Fibroblast of skin of back (primary cell): ENCODE measurements at places on chromosomes 7 and 10.
A peak's percentile ranks its signal among the peaks of the same experiment; 100 is the strongest.

GRCh38 chr7:28747404-28747803 lies 210.7 kb downstream of the TRIL start:
- DNase-seq = no peak

GRCh38 chr10:64574371-64574770 lies 1053.2 kb downstream of the REEP3 start:
- peak; percentile 0 for DNase-seq

DNA sequence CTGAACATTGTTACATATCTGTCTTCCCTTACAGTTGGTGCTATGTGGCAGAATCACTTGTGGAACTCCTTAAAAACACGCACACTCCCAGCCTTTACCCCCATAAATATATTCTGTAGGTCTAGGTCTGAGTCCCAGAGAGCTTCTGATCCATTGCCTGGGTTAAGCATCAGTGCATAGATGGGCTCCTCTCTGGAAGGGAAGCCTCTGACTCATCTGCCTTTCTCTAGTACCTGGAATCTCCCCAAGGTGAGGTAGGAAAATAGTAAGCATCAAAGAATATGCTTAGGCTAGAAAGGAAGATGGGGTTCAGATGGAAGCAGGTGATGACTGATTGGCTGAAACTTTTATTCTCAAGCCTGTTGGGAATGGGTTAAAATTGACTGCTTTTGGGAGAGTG lies 26.1 kb downstream of the PROSER2 start:
- no peak for DNase-seq

- DNase-seq = no peak
These were observed 13.6 kb upstream of the ENO4 start for GRCh38 chr10:116835658-116836057.

DNA sequence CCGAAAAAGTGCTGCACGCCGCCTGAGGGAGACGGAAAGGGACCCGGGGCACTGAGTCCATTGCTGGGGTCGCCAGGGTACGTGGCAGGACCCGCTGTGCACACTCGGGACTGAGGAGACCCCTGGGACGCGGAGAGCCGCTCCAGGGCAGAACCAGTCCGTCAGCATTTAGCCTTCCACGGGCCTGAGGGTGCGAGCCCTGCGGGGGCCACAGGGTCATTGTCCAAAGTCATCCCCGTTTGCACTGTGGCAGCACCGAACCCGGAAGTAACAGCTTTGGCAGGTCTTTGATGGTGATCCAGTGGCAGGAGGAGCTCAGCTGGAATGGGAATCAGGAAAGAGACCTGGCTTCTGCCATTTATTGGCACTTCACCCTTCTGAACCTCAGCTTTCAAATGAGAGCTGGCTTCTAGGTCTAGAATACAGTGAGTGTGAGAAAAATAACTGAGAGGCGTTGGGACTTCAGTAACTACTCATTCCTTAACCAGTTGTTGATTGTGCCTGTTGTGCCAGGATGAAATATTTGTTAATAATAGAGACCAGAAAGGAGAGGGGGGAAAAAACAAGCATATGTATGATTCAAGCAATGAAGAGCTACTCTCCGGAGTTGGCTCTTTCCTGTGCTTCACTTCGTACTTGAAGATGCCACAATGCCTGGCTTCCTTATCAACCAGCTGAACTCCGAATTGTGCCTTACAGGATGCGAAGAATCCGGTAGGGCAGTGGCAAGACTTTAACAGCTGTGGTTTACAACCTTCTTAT lies 811 bp upstream of the ARHGAP12 start:
- peak; percentile 38 for DNase-seq

DNA sequence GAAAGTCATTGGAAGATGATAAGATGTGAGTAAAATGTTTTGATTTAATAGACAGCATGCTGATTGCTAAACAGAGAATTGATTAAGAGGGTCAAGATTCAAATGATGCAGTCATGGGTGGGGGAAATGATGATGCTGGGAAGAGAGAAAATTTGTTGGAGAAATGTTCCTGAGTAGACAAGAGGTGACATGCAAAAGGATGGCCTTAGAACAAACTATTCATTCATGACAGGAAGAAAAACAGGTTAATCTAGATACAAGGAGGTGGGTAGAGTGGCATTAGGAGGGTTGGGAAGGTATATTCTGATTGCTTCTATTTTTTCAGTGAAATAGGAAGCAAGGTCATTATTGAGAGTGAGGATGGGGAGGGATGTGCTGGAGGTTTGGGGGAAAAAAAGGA lies 146.7 kb downstream of the SEM1 start:
- DNase-seq = no peak

DNA sequence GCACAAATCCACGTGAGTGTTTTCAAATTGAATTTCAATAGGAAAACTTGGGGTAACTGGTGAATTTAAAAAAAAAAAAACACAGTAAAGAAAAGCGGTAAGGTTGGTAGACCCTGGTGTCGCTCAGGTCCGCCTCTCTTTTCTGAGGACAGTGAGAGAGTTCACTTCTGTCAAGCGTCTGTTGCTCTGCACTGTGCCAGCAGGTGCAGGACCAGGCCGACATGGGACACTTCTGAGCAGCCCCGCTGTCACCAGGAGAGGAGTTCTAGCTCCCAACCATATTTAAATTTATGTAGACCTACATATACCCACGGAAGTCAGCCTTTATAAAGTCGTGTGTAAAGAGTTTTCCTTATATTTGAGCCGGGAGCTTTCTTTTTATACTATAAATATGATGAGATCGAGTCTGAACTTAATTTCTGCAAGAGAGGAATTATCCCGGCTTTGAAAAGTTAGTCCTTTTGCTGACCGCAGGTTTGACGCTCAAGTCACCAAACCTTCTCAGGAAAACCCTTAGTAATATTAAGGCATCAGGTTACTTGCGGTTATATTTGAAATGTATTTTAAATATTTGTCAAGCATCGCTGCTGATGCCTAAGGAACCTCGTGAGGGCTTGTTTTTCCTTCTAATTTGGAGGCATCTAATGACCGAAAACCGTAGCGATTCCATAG lies 531 bp downstream of the IKZF1 start:
- DNase-seq = no peak

GRCh38 chr10:124012583-124012982 lies 80.8 kb downstream of the CHST15 start:
- DNase-seq = no peak

- no peak for DNase-seq
These were observed 3.9 kb downstream of the LRIT1 start for GRCh38 chr10:84237199-84238051.

DNA sequence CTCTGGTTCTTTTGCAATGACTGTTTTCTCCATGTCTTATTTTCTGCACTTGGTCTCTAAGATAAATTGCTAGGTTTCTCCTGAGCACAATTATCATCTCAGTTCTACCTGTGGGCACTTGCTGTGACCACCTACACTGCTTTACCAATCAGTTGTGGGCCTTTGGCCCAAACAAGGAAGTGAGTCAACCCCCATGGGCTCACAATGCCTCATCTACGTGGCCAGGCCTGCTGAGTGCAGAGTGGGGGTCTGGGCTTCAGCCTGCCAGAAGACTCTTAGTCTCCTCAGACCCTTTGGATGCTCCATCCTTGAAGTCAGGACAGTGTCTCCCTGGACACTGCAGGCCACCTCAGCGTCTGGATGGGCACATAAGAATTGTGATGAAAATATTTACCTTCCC lies 20.3 kb downstream of the SCART1 start:
- no peak for DNase-seq

DNA sequence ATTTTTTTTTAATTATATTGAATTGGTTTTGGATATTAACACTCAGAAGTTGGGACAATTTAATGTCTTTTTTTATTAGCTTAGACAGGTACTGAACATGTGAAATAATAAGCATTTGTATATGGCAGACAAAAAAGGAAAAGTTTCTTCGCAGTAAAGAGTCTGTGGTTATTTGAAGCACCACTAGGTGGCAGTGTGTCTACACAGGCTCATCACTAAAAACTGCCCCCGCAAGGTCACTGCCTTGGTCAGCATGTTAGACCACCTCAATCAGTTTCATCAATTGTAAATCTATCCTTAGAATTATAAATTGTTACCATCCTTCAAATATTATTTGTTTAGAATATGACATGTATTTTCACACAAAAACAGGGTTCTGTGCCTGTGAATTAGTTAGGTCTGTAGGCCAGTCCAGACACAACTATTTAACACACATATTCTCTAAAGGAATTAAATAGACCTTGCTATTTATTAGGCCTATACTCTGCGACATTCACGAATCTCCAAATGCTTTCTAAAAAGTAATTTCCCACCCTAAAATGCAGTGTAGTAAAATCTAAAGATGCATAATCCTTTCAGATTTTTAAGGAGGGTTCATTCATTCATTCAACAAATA lies 17.0 kb downstream of the PNLIPRP3 start:
- peak; percentile 22 for DNase-seq

- peak; percentile 73 for DNase-seq
These were observed 195.5 kb upstream of the ZNF32 start for GRCh38 chr10:43844221-43844620.

GRCh38 chr7:50739744-50740435 lies 42.8 kb downstream of the GRB10 start:
- DNase-seq = peak; percentile 49

DNA sequence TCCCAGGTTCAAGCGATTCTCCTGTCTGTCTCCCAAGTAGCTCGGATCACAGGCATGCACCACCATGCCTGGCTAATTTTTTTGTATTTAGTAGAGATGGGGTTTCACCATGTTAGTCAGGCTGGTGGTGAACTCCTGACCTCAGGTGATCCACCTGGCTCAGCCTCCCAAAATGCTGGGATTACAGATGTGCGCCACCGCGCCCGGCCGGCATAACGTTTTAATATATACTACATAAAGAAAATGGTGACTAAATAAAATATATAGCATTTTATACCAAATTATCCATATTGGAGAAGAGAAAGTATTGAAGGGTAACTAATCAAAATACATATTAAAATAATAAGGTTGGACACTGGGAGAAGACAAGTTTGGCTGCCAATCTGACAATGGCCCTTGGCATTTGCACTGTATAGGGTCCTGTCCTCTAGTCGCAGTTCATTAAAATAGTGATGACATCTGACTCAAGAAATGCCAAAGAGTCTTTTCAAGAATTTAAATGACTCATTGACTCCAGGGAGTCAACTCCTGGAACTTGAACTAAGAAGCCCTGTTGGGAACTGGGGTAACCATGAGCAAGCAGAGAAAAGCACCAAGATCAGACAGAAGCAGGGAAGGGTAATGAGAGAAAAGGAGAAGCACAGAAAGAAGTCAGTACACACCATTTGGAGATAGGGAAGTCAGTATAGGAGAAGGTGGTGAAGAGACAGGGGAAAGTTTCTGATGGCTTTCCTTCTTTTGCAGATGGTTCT lies 91.1 kb downstream of the CH25H start:
- DNase-seq = peak; percentile 96

DNA sequence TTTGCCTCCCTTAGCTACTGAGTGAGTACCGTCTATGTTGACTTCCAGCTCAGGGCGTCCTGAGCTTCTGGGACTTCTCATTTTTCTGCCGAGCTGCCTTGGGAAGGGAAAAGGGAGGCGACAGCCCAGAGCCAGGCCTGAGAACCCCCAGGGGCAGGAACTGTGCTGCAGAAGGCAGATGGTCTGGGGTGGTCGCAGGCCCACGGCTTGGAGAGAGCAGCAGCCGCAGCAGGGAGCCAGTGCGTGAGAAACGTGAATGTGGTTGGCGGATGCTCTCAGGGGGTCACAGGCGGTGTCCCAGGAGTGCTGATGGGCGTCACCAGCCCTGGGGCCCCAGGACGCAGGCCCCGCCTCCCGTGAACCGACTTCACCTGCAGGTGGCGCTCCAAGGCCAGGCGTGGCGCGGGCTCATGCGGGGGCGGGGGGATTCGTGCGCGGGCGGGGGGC lies 9.2 kb upstream of the PWWP2B start:
- peak; percentile 64 for DNase-seq

- DNase-seq = no peak
These were observed 54.3 kb upstream of the PPP2R2D start for GRCh38 chr10:131846240-131847101.
